Right lobe of liver (tissue), 6 donors: ENCODE measurements at places on chromosomes 3 and 15. TPM values are rescaled to one million over a fixed set of nuclear protein-coding genes. Genes with fewer than 3 reads are reported as not detected.

DNA sequence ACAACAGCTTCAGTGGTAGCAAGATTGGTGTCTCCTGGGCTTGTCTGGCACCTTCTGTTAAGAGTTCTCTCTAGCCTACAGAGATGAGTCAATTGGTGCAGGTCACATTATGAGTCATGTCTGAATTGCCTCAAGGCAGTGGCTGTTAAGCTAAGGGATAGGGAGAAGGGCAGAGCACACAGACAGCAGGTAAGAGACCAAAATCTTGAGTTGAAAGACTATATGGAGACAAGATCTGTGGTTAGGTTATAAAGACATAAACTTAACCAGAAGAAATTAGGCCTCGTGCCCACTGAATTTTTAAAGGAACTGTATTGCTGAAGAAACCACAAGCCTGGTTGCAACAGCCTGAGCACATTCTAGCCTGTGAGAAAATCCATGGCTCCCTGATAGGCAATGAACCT is 19.2 kb upstream of the KPNA1 start:
- no peak for DNase-seq

- DNase-seq, result no peak
Observed at GRCh38 chr3:57755368-57755675, 787 bp upstream of the SLMAP start.

- no peak for DNase-seq
Observed at GRCh38 chr3:192817053-192817452, 89.7 kb upstream of the FGF12 start.

GRCh38 chr3:60756241-60757030 is 494.8 kb downstream of the FHIT start:
- DNase-seq, result no peak

DNA sequence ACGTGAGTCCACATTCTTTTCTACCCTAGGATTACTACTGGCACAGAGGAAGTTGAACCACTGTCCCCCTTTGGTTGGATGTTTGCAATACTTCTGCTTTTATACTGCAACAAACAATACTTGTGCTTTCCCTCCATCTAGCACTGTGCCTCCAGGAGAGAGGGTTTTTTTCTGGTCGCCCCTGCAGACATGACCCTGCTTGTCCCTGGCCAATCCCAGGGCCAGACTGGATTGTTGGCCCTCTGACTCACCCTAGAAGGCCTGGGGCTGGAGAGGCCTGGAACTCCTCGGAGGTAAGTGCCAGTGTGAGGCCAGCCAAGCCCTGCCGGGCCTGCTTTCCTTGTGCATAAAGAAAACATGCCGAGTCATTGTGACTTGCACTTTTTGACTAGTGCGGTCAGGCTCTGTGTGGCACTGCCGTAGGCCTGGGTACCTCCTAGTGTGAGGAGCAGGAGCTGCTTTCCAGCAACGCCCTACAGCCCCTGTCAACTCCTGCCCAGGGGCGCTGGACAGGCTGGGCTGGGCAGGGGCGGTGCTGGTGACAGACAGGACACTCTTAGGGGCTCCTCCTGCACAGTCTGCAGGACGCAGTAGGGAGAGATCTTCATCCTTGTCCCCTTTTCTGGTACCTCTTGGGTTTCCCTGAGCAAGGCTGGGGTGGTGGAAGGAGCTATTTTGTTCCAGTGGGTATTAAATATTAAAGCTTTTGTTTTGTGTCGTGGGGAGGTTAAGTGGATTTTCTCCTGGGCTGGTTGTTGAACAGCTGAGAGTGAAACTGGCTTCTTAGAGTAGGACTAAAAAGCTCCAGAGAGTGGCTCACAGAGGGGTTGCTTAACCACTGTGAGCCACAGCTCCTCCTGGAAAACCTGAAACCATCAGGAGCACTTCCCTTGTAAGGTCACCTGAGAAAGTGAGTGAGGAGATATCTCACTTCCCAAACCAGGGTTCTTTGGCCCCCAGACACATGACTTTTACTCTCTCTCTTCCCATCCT is 14.4 kb upstream of the TKT start:
- DNase-seq, result peak; percentile 72

DNA sequence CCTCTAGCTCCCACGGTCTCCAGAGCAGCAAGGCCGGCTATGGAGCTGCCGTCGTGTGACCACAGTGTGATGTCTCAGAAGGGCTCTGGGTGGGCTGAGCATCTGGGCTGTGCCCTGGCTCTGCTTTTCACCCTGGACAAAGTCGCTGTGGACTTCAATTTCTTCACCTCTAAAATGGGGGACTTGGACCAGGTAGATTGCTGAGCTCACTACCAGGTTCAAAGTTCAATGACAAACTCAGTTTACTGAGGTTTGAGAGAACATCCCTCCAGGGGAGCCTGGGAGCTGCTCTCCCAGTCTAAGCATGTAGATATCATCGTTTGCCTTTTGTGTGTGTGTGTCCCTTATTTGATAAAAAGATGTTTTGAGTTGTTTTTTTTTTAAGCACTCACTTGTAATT is 25.1 kb downstream of the RLBP1 start:
- no peak for DNase-seq

GRCh38 chr3:39506863-39507262 is 39.4 kb downstream of the MOBP start:
- DNase-seq, result no peak

DNA sequence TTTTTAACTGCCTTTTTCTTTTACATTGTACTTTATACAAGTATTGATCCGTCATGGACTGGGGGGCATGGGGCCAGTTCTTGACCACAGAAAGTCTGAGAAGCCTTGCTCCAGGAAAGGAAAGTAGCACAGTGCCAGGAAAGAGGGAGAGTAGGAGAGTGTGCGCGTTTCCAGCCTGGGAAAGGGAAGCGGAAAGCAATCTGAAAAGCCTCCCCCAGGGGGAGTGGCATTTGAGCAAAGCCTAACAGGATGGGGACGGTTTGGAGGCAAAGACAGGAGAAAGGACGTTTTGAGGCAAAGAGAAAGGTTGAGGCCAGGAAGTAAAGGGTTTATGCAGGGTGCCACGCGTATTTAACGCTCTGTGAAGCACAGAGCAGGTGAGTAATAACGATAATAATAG is 116.9 kb downstream of the RORA start:
- no peak for DNase-seq

DNA sequence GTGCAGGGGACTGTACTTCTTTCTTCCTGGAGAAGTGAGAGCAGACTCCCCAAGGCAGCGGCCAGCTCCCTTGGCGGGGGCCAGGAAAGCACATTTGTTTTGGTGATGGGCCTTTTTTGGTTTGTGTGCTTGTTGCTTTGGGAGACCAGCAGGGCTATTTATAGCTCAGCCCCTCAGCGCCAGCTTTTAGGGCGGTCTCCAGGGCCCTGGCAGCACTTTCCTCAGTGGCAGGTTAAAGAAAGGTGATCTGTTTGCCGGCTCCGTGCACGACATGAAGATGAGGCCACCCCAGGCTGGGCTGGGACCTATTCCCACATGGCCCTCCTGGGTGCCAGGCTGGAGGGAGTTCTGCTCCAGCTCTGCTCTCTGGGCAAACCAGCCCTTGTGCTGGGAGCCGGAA is 21.8 kb downstream of the SLC6A11 start:
- no peak for DNase-seq

DNA sequence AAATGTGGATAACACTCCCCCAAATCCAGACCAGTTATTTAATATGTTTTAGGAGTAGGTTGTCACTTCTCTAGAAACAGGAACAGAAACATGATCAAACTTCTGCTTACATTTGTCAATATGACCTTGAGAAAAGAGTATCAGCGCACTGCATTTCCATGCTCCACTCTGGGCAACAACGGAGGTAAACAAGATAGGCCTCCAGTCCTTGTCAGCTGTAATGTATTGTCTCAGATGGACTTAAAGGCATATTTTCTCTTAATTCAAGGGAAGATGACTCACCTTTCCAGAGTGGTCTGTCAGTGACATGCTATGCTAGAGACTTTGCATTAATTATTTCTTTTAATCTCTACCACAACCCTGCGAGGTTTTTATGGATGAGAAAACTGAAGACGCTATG is 51.6 kb upstream of the TCF12 start:
- DNase-seq, result no peak

GRCh38 chr3:104385421-104385820 is 981.3 kb upstream of the ALCAM start:
- no peak for DNase-seq

GRCh38 chr15:78854833-78855372 is 17.8 kb upstream of the MORF4L1 start:
- DNase-seq, result no peak

DNA sequence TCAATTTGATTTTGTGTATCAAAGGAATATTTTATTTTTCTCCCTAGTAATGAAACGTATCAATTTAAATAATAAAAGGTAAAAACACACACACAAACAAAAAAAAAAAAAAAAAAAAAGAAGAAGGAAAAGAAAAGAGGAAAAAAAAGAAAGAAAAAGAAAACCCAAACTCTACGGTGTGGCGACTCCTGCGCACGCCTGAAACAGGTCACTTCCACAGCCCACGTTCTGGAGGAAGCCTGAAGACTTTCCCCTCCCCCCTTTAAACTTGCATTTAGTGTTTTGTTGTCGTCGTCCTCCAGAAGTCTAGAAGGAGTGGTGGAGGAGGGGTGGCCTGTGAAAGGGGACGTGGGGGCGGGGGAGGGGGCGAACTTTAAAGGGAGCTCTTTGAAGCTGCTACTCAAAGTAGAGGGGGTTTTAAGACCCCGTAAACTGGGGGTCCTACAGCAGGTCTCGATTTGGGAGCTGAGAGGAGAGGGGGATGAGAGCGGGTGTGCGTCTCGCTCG is 2.3 kb upstream of the TLE3 start:
- no peak for DNase-seq

DNA sequence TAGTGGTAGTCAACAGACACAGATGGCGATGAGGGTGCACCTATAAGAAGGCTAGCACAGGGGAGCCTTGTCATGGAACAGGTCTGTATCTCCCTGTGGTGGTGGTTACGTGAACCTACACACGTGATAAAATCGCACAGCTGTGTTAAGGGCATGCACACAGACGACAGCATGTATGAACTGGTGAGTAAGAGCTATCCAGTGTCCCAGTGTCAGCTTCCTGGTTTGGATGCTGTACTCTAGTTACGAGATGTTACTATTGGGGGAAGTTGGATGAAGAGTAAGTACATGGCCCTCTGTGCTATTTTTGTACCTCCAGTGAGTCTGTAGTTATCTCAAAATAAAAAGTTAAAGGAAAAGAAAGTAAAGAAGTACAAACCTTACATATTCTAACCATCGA is 38.2 kb downstream of the MTMR10 start:
- no peak for DNase-seq

- peak; percentile 91 for DNase-seq
Observed at GRCh38 chr15:44536302-44536961, 515 bp upstream of the EIF3J start.

GRCh38 chr15:53962646-53963561 is 15.3 kb upstream of the UNC13C start:
- DNase-seq, result peak; percentile 45

- no peak for DNase-seq
Observed at GRCh38 chr3:44428910-44429309, 48.6 kb downstream of the ZNF445 start.

DNA sequence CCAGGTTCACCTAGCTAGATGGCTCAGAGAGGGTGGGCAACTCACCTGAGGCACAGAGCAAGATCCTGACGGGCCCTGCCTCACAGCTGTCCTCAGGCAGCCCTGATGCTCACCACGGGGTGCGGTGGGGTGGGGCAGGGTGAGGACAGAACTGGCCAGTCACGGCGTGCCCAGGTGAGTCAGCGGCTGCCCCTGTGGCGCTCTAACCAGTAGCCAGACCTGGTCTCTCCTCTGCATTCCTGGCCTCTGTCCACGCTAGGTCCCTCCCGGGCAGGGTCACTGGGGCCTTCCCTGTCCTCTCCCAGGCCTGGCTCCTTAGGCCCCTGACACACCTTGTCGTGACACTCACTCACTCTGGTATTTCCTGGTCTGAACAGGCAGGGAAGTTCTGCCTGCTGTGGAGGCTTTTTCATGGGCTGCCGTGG is 901 bp downstream of the ALS2CL start:
- peak; percentile 85 for DNase-seq

GRCh38 chr3:194574639-194575483 is 58.4 kb downstream of the TMEM44 start:
- peak; percentile 28 for DNase-seq

- peak; percentile 83 for DNase-seq
Observed at GRCh38 chr3:11660242-11660641, 16.5 kb upstream of the VGLL4 start.

GRCh38 chr15:38507570-38507969 is 53.6 kb downstream of the FAM98B start:
- no peak for DNase-seq

GRCh38 chr15:30919877-30920550 is 16.3 kb downstream of the FAN1 start:
- no peak for DNase-seq

DNA sequence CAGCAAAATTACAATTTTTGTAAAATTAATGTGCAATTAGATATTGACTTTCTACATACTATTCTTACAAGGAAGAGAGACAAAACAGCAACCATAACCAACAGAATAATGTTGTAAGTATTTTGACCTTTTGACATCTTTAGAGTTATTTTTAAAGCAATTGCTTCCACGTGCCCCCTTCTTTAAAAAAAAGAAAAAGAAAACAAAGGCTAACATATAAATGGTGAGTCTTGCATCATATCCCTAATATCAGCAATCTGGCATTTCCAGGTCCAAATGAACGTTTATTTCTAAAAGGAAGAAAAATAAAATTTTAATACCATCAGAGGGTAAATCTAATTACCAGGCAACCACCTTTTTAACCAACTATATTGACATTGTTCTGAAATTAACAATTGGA is 19.3 kb upstream of the STRIT1 start:
- DNase-seq, result no peak

DNA sequence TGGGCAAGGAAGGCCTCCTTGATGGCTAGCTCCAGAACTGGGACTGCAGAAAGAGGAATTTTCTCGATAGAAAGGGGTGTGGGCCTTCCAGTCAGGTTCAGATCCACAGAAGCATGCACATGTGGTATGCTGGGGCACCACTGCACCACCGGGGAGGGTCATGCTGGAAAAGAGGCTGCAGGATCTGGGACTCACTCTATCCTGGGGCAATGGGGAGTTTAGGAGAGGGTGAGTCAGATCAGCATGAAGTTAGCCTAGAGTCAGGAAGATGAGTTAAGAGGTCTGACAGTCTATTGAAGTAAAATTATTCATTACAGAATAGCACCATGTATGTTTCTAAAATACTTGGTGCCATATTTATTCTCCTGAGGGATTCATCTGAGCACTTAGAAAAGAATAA is 130.2 kb upstream of the TOPAZ1 start:
- no peak for DNase-seq

- peak; percentile 87 for DNase-seq
Observed at GRCh38 chr15:99131441-99132023, 26.7 kb downstream of the SYNM start.

Gene CHRNA3
- total RNA-seq, result not detected

Gene CYP8B1
- 320 TPM for total RNA-seq

Gene LRRC3B
- not detected for total RNA-seq

Gene PAQR5
- total RNA-seq, result 0.59 TPM

Gene C3orf49
- not detected for total RNA-seq

Gene FOXB1
- total RNA-seq, result not detected

Gene PLCL2
- 4.6 TPM for total RNA-seq

Gene GPR149
- total RNA-seq, result not detected

Gene WDR93
- total RNA-seq, result not detected

Gene XCR1
- total RNA-seq, result 0.04 TPM

Gene DZIP3
- total RNA-seq, result 5.2 TPM

Gene MOBP
- total RNA-seq, result not detected

Gene SEMA3F
- 1.2 TPM for total RNA-seq

Gene FBN1
- total RNA-seq, result 10.1 TPM

Gene B3GALNT1
- total RNA-seq, result 1.1 TPM

Gene LXN
- 1.3 TPM for total RNA-seq

Gene SLC51B
- total RNA-seq, result 10.1 TPM
